Stimulated activated CD8-positive, alpha-beta memory T cell treated with anti-CD3 and anti-CD28 coated beads, Interleukin-7, amount 100 ng/mL, for 1 hour (primary cell): ENCODE measurements at places on chromosomes 7 and 10.

- DNase-seq, result no peak
Measured at GRCh38 chr10:111934931-111935330, 248.6 kb downstream of the GPAM start.

DNA sequence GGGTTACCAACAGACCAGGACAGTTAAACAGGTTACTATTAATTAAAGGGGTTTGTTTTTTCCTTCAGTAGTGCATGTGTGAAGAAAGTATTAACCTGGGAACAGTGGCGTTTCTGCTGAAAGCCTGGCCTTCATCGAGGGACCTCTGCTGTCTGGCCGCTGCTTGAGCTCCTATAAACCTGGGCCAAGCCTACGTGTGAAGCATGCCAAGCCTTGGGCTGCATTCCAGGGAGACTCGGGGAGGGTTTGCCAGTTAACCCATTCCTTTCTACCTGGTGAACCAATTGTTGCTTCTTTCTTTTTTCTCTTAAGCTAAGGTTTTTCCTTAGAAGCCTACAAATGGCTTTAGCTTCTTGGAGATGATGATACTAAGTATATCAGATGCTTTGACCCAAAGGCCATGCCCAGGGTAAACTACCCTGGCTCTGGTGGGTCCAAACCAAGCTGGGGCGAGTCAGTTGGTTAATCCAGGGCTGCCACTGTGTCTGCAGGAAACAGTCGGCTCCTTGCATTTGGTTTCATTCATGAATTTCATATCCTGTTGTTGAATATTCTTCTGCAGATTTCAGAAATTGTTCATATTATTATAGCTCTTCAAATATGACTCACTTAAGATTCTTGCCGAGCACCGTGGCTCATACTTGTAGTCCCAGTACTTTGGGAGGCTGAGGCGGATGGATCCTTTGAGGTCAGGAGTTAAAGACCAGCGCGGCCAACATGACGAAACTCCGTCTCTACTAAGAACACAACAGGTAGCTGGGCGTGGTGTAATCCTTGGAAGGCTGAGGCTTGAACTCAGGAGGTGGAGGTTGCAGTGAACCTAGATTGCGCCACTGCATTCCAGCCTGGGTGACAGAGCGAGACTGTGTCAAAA is 23.8 kb downstream of the PFKP start:
- DNase-seq, result no peak

GRCh38 chr10:34437906-34438305 is 377.2 kb downstream of the PARD3 start:
- DNase-seq, result no peak

DNA sequence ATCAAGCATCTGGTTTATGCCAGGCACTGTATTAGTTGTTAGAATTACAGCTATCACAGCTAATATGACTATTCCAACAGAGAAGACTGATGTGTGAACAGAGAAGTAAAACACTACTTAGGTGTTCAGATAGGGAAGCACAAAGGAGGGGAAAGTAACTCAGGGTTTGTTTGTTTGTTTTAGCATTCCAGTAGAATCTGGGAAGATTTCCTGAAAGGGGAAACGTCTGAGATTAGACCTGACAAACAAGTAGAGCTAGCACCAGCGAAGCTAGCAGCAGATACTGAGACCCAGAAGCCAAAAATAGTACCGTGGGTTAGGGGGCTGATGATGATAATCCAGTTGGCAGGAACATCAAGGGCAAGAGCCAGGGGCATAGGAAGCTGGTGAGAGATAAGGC is 28.8 kb upstream of the KLHL7 start:
- no peak for DNase-seq

DNA sequence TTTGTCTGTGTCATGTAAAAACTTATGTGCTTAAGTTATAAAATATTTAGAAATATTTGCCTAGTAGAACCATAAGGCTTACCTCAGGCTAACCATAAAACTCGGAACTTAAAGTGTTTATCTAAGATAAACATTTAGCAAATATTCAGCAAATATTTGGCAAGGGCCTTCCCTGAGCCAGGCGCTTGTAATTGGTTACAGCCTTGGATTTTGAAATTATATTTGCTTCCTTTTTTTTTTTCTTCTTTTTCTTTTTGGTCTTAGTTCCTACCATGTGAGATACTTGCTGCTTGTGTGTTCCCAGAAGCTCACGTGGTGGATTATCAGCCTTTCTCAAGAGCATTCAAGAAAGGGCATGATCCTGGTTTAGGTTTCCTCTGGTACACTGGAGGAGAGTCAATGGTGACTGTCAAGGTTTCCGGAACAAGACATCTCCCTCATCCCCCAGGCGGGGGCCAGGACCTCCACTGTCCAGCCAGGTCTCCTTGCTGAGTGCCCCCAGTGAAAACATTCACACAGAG is 5.2 kb upstream of the BRI3 start:
- no peak for DNase-seq

- DNase-seq, result no peak
Measured at GRCh38 chr10:43842496-43842895, 193.8 kb upstream of the ZNF32 start.

GRCh38 chr7:94055963-94056362 is 51.8 kb upstream of the BET1 start:
- DNase-seq, result no peak

GRCh38 chr7:37297546-37297945 is 151.1 kb downstream of the ELMO1 start:
- DNase-seq, result no peak

GRCh38 chr10:8056871-8057331 is 2.4 kb downstream of the GATA3 start:
- DNase-seq, result no peak

GRCh38 chr10:119521443-119522204 is 20.9 kb downstream of the RGS10 start:
- DNase-seq, result no peak

GRCh38 chr7:157407512-157408257 is 70.9 kb downstream of the DNAJB6 start:
- no peak for DNase-seq

GRCh38 chr10:75410132-75411005 is 8.8 kb upstream of the ZNF503 start:
- DNase-seq, result no peak

DNA sequence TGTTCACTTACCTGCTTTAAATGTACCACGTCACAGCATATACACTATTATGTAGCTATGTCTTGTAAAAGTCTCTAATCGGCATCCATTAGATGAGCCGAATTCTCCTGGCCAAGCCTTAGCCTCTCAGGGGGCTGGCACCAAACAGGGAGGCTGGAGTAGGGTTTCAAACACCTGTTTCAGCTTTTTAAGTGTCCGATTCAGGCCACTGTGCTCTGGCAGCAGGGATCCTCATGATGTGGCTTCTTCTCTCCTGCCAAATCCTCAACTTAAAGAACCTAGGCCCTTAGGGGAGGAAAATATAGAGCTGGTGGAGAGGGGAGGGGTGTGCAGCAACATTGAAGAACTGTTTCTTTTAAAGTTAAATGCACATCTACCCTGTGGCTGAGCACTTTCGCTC is 68.5 kb upstream of the NFKB2 start:
- DNase-seq, result no peak

DNA sequence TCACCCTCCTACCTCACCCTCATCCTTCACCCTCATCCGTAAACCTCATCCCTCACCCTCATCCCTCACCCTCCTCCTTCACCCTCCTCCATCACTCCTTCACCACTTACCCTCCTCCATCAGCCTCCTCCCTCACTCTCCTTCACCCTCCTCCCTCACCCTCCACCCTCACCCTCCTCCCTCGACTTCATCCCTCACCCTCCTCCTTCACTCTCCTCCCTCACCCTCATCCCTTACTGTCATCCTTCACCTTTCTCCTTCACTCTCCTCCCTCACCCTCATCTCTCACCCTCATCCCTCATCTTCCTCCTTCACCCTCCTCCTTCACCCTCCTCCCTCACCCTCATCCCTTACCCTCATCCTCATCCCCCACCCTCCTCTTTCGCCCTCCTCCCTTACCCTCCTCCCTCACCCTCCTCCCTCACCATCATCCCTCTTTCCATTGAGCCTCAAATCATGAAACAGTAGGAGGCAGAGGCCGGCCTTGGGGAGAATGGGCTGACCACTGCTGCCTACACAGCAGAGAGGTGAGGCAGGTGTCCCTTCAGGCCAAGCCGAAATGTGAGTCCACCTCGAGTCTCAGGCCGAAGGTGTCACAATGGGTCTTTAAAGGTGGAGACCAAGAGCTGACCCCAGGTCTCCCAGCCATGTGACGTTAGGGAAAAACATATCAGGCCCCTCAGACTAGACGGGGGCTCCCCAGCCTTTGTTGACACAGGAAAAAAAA is 53.0 kb downstream of the PDGFA start:
- DNase-seq, result no peak

DNA sequence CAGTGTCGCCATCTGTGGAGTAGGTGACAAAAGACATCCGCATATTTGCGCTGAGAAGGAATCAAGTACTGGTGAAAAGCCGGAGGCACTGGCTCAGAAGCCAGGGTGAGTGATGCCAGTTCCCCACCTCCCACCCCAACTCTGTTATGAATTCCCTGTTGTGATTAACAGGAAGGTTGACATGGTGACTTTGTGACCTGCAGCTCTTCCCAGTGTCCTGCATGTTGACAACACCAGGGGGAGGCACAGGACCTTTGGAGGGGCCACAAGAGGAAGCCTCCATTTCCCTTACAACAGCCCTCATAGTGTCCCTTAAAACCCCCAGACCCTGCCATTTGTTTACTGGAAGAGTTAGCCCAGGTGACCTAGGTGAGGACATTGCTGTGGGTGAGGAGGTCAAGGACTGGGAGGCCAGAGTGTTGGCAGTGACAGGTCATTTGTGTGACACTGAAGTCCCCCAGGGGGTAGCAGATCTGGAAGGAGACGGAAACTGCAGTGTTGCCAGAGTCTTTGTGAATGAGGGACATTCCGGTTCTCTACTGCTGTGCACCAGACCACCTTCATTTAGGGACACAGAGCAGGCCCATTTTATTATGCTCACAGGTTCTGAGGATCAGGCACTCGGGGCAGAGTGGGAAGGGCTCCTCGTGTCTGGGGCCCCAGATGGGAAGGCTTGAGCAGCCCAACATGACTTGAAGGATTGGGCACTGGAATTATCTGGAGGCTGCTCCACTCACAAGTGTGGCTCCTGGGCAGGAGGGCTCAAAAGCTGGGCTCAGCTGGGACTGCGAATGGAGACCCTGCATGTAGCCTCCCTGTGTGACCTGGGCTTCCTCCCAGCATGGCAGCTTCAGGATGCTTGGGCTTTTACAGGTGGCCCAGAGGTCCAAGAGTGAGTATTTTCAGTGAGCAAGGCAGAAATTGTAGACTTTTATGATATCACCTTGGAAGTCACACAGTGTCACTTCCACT is 13.0 kb upstream of the ANTXRL start:
- no peak for DNase-seq

DNA sequence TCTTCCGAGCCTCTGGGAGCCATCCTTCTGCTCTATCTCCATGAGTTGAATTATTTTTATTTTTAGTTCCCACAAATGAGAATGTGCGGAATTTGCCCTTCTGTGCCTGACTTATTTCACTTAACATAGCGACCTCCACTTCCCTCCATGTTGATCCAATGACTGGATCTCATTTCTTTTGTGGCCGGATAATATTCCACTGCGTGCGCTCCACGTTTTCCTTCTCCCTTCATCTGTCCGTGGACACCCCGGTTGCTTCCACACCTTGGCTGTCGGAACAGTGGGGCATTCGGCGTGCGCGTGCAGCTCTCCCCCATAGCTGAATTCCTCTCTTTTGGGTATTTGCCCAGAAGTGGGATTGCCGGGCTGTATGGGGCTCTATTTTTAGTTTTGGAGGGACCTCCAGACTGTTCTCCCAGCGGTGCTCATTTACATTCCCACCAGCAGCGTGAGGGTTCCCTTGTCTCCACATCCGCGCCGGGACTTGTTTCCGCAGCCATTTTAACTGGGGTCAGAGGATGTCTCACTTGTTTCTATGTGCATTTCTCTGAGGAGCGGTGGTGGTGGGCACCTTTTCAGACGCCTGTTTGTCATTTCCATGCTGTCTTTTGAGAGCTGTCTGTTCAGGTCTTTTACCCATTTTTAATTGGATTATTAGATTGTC is 51.0 kb upstream of the SUN1 start:
- DNase-seq, result no peak

DNA sequence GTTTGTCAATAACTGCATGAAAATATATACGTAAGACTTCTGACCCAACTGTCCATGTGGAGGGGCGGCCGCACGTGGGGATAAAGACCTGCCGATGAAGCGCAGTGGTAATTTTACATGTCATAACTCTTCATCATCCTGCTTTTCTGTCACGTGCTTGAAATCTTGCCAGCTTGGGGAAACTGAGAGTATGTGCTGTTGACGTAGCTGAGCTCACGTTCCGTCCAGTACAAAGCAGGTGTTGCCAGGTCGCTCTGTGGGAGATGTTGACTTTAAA is 105.1 kb downstream of the INPP5A start:
- DNase-seq, result no peak

GRCh38 chr7:98869597-98870120 is at the start of gene TMEM130:
TMEM130 (minus strand) TSS chr7:98870014; CDS start chr7:98869861, 153 bp downstream.
- DNase-seq, result no peak

DNA sequence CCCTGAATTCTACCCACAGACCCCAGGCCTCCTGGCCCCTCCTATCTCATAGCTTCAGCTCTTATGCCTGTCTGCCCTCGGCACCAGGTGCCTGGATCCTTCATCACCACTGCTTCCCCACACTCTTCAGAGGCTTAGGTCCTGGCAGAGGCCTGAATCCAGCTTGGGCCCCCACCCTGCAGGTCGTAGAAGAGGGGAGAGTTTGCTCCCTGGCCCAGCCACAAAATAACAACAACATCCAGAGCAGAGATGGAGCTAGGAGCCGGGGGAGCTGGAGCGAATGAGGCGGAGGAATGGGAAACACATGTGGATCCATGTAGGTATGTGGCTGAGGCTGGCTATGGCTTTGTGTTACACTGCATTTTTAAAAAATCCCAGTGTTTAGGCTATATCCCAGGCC is 7.8 kb upstream of the OPN4 start:
- no peak for DNase-seq

DNA sequence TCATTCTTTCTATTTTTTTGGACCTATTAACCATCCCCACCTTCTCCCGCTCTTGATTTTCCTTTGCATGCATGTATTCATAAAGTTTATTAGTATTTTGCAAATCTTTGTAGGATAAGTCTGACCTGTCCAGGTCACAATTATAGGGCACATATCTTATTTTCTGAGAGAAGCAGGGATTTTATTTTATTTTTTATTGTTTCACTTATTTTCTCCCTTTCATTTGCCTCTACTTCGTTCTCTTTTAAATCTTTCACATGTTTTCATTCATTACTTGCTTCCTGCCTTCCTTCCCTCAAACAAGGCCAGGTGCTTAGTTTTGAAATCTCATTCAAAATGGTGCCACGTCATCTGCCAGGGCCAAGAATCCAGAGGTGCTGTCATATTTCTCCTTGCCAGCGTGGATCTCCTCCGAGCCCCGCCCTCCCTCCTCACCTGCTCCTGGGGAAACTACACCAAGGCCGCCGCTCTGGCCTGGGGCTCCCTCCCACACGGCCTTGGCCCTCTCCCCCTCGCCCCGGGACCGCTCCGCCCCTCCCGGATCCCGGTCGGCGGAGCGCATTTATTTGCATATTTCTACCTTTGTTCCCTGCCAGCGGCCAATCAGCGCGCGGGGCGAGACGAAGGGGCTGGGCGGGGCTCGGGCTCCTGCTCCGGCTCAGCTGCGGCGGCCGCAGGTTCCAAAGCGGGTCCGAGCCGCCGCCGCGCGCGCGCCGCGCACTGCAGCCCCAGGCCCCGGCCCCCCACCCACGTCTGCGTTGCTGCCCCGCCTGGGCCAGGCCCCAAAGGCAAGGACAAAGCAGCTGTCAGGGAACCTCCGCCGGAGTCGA is at the start of gene TSPAN13:
TSS of gene TSPAN13 (plus strand) at position 654 of the 830 bp plus-strand sequence. CDS start 213 bp downstream, outside the sequence.
- peak; percentile 5 for DNase-seq
